Right renal pelvis (tissue), 4 donors: ENCODE measurements at places on chromosomes 13 and 19.

GRCh38 chr19:41691268-41691970, 3.3 kb upstream of the CEACAM7 start:
- no peak for DNase-seq

DNA sequence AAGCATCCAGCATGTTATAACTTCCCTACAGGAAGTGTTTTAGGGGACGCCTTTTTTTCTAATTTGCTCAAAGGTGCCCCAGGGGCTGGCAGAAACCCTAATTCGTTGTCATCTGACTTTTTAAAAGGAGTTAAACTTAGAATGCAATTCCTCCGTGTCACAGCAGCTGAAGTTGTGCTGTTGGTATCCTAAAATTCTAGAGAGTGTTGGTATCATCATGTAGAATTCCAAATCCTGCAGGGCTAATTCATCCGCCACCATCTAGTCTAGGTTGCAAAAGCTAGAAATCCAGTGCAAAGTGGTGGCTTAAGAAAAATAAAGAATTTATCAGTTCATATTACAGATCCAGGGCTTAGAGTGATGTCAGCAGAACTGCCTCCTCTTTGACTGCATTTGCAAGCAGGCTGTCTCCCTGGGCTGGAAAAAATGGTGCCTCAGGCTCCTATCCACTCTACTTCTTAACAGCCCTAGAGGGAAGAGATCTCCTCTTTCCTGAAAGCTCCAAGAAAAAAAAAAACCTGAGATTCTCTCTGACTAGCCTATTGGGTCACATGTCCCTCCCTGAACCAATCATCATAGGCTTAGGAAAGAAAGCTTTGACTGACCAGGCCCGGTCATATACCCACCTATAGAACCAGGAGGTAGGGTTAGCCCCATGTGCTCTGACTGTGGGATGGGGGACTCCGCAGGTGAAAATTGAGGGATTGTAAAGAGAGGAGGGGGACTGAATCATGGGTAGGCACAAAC, 73.0 kb downstream of the MAP4K1 start:
- DNase-seq: no peak

DNA sequence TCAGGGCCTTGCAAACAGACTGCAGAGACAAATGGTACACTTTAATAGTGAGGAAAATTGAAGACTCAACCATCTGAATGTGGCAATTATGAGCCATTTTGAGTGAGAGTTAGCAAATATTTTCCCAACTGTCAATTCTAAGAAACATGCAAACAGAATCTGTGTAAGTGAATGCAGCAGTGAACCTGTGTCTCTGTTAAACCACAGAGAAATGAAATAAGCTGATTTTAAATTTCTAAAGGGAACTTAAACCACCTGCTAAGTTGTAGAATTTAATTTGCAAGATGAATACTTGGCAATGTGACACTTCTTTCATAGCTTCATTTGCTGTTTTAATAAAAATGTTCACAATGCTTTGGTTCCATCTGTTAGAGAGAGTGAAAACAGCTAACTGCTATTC, 42.0 kb upstream of the TDRD3 start:
- no peak for DNase-seq

DNA sequence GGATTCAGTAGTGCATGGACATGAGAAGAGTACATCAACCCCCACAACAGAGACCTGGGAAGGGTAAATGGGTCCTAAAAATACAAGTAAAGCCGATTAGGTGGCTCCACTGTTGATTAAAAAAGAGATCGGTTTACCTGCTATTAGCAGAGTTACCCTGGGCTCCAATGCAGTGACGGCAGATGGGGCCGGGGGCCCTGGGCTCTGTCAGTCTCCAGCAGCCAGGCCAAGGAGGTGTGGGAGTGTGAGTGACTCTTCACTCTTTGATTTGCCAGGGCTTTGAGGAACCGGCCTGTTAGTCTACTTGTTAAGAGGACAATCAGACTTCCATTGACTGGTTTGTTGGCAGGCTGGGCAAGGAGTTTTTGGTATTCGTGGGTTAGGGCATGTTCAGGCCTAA, 1368.7 kb downstream of the UQCRFS1 start:
- DNase-seq: no peak

- DNase-seq: peak; percentile 72
These were observed 12.8 kb downstream of the FUT6 start for GRCh38 chr19:5826531-5827341.

- no peak for DNase-seq
These were observed 102.6 kb downstream of the DOCK9 start for GRCh38 chr13:98875146-98875729.

DNA sequence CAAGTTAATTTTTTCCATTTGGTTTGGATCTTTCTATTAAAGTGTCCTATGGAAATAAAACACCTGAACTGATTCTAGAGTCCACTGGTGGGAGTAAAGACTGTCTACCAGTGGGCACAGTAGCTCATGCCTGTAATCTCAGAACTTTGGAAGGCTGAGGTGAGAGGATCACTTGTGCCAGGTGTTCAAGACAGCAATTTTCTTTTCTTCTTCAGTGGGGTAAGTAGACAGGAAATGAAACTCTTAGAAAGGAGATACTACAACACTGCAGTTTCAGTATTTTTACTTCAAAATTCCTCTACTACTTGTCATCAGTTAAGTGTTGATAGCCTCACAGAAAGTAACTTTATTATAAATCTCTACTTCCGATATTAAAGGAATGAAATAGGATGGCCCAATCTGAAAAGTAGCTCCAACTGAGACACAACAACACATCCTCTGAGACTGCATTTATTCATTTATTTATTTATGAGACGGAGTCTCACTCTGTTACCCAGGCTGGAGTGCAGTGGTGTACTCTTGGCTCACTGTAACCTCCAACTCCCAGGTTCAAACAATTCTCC, 26.3 kb downstream of the DNMT1 start:
- no peak for DNase-seq

DNA sequence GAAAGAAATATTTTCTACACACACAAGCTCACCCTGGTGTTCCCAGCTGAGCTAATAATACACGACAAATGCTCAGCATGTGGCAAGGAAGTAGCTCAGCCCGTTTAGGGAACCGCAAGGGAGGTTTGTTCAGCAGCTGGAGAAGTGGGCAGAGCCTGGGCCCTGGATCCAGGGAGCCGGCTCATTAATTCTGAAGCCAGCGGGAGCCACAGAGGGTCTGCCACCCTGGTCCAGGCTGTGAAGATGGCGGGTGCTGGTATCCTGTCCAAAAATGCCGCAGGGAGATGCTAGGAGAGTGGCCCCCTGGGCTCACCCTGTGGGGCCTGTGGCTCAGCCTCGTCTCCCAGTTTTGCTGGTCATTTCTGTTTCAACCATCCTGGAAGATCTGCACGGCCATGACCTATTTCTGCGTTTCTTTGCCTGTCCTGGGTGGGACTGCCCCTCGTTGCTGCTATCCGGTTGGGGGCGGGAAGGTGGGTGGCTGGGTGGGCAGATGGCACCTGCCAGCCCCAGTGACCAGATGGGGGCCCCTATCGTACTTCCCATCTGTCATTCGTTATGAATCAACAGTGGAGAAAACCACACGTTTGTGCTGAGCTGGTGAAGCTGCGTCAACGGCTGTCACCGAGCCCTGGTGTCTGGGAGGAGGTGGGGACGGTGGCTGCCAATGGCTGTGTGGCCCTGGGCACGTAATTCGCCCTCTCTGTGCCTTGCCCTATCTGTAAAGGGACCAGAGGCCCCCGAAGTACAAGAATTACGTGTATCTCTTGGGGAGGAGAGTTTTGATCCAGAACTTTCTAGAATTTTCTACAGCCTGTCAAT, 2.7 kb upstream of the GNA15 start:
- no peak for DNase-seq

- DNase-seq: no peak
These were observed 73.2 kb upstream of the MLNR start for GRCh38 chr13:49146950-49147355.

GRCh38 chr13:58434943-58435342, 803.4 kb downstream of the PCDH17 start:
- DNase-seq: no peak

DNA sequence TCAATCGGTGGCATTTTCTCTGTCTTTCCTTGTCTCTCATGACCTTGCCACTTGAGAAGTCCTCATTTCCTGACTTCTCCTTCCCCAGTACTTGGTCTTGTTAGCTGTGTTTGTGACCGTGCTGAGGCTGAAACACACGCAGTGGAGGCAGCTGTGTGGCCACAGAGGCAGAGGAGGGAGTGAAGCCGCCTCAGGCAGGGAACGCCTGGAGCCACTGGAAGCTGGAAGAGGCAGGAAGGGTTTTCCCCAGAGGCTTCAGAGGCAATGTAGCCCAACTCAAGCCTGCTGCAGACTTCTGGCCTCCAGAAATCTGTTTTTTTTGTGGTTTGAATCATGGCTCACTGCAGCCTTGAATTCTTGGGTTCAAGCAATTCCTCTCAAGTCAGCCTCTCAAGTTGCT, 29.2 kb upstream of the ARGLU1 start:
- DNase-seq: no peak

GRCh38 chr19:42629191-42629590, 34.5 kb upstream of the CEACAM8 start:
- DNase-seq: no peak

DNA sequence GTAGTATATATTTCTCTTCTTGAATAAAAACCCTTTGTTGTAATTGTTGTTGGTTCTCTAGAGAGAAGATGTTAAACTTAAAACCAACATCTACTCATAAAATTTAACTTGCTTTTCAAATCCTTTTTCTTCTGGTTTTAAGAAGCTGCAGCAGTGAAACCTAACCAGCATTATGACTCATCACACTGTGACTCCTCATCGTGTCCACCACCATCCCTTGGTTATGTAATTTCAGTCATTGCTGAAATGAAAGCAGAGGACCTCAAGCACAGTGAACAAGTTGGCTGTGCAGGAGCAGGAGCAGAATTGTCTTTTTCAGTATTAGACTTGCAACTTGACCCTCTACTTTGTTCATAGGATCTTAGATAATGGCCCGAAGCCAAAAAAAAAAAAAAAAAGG, 64.9 kb upstream of the HTR2A start:
- no peak for DNase-seq

DNA sequence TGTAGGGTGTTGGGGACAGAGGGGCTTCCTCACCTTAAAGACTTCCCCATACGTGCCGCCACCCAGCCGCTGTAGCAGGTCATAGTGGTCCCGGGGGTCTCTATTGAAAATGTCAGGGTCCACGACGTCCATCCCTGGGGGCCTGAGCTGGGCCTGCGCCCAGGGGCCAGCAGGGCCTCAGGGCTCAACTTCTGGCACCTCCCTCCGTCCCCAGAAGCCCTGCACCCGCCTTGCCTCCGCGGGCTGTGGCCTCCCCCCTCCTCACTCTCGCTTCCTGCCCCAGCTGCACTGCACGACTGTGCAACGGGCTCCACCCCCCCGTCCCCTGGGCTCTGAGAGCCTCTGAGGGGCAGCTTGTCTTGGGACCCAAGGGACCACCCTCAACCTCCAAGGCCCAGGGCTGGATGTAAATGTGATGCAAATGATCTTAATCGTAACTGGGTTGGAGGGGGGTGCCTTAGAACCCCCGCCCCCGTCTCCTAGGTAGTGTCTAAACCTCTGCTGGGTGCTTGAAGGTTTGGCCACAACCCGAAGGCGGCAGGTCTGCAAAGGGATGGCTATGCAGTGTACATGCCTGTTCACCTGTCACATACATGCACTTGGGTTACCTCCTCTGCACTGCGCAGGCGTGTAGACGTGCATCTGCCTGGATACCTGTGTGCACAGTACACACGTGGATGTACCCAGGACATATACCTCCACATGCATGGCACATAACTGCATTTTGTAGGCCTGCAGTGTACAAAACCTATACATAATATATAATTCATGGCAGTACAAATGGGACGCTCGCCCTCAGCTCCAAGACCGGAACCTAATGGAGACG, at the start of gene MAP4K1:
TSS of gene MAP4K1 (minus strand) at position 190 of the 826 bp plus-strand sequence. CDS start at position 132, 58 bp downstream.
- DNase-seq: no peak

DNA sequence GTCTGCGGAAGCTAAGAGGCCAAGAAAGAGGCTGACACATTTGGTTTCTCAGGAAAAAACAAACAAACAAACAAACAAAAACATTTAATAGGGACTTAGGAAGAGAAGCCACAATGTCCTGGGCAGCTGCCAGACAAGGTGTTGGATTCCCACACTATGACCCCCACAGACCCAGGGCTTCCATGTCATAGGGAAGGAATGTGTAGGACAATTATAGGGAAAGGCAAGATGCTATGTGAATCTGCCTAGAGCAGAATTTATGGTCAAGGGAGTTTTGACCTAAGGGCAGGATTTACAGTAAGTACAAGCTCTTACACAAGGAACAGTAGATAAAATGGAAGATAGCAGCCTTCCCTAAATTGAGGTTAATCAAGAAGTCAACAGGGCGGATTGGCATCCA, 9.1 kb upstream of the CDADC1 start:
- DNase-seq: no peak

DNA sequence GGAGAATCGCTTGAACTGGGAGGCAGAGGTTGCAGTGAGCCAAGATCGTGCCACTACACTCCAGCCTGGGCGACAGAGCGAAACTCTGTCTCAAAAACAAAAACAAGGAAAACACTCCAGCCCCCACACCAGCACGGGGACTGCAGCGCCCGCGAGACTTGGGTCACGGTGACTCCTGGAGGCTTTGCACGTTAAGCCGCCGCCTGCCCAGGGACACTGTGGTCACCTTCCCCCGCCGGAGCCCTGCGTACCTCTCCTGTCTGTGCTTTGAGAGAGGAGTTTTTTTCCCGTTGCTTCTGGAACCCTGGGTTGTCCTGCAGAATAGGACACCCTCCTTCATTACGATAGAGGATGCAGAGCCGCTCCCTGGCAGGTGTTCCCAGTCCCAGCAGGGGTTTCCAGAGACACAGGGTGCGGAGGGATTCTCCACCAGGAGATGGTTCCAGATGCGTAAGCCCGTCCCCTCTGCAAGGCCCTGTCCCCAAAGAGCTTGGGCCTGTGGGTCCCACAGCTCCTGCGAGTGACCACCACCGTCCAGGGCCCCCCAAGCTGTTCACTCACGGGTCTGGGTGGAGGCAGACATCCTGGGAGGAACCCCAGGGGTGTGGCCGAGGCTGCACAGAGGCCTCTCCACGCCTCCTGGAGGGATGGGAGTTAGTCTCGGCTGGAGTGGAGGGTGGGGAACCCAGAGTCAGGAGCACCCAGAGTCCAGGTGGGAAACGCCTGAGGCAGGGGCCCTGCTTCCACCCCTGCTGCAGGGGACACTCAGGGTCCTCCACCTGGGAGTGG, 42.8 kb upstream of the NDUFS7 start:
- DNase-seq: no peak

- DNase-seq: no peak
These were observed 3.8 kb downstream of the RAB20 start for GRCh38 chr13:110557610-110558305.

DNA sequence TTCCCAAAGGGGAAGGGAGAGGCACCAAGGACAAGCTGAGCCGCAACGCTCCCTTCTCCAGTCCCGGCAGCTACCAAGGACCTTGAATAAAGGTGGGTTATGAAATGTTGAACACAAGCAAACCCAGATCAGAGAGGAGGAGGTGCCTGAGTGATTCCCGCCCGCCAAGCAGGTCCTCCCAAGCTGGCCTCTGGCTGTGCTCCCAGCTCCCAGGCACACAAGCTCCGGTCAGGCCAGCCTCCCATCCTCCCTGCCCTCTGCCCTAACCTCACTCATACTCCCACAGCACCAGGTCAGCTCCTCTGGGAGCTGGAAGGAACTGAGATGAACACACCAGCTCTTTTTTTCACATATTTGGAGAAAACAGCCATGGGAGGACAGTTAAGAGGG, 3.7 kb downstream of the NAPA start:
- DNase-seq: no peak
